Tibial nerve (tissue), 4 donors: ENCODE measurements at places on chromosomes 2 and 18. TPM values are rescaled to one million over a fixed set of nuclear protein-coding genes. Genes with fewer than 3 reads are reported as not detected.

Gene MYL12A
- 387 TPM for total RNA-seq

Gene HOXD3
- total RNA-seq: 10.6 TPM

DNA sequence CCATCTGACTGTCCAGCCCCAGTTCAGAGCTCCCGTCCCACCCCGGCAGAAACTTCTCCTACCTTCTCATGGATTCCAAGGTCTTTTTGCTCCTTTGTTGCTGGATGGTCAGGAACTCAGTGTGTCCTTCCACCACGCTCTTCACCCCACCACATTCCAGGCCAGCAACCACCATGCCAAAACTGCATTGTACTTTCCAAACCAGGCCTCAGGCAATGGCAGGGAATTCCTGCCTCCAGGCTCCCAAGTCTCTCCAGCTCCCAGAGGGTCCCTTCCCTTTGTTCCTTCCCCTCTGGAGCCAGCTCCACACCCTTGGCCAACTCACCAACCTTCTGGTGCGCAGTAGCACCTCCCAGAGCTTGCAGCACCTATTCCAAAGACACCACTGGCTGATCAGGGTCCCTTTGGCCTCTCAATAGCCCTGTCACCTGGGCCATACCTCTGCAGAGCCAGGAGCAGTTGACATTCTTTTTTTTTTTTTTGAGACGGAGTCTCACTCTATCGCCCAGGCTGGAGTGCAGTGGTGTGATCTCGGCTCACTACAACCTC, 8.1 kb downstream of the CHMP1B start:
- H3K4me3 ChIP-seq: no peak overlapping the region
- no peaks in the 10 kb centered on the region for H3K36me3 ChIP-seq
- H3K27ac ChIP-seq: no peak overlapping the region
- no peak for DNase-seq
- H3K27me3 ChIP-seq: no peaks in the 10 kb centered on the region

- DNase-seq: no peak
- H3K36me3 ChIP-seq: no peaks in the 10 kb centered on the region
- H3K27me3 ChIP-seq: no peaks in the 10 kb centered on the region
- H3K4me3 ChIP-seq: no peak overlapping the region
- no peaks in the 10 kb centered on the region for H3K4me1 ChIP-seq
These were observed 440.1 kb upstream of the LINC00305 start for GRCh38 chr18:64589000-64589399.

DNA sequence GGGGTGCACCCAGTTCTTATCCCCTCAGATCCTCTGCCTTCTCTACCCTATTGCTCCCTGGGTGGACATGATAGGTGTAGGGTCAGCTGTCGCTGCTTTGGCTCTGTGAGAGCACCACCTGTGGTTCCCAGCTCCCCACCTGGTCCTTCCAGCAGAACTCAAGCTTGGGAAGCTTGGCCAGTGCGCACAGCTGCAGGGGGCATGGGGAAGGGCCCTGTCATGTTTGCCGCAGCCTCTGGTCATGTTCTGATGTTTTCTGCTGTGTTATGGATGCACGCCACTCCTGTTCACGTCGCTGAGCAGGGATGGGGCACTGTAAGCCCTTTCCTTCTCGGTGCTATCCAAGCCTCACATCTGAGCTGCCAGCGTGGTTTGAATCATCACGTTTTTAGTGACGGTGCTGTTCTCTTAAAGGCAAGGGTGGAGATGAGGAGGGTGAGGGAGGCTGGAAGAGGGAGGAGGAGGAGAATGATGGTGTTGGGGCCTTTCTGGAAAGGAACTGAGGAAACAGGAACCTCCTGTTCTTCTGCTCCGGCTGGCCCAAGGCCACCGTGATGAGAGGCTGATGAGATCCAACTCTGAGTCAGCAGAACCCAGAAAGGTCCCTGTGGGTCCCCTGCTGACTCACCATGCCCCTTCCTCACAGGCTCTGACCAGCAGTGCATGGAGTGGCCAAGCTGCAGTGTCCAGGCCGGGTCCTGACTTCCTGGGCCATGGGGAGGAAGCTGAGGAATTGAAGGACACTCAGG, 78.0 kb downstream of the LIPG start:
- H3K4me3 ChIP-seq: no peak overlapping the region
- no peaks in the 10 kb centered on the region for H3K36me3 ChIP-seq

- H3K4me3 ChIP-seq: no peak overlapping the region
- no peaks in the 10 kb centered on the region for H3K4me1 ChIP-seq
- H3K27ac ChIP-seq: no peak overlapping the region
- DNase-seq: no peak
These were observed 529.2 kb downstream of the EPHA4 start for GRCh38 chr2:221042926-221043325.

DNA sequence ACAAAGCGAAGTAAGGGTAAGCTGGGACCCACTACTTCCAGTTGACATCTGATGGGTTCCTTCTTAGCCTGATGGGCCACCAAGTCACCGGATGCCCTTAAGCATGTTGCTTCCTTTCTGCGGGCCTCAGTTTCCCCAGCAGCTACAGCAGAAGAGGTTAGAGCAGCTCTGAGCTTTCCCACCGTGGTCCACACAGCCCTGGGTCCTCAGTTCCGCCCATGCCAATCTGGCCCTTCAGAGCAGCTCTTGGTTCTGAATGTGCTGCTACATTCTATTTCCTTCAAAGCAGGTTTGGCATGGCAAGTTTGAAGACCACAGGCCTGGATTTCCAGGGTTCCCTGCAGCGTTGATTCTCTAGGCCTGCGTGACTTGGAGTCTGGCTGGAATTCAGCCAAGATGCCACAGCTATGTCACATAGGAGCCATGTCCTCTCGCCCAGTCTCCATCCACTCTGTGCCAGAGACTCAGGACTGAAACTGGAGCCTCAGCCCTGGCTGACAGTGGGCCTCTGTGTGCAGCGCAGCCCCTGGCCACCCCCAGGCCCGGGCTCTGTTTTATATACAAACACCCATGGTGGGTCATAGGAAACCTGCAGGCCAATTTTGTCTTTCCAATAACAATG, 79.6 kb downstream of the TFCP2L1 start:
- no peak for DNase-seq
- no peaks in the 10 kb centered on the region for H3K27me3 ChIP-seq
- H3K4me1 ChIP-seq: no peaks in the 10 kb centered on the region
